ENCODE measurements at places on chromosomes 3 and 15. TPM values are rescaled to one million over a fixed set of nuclear protein-coding genes. Genes with fewer than 3 reads are reported as not detected.

DNA sequence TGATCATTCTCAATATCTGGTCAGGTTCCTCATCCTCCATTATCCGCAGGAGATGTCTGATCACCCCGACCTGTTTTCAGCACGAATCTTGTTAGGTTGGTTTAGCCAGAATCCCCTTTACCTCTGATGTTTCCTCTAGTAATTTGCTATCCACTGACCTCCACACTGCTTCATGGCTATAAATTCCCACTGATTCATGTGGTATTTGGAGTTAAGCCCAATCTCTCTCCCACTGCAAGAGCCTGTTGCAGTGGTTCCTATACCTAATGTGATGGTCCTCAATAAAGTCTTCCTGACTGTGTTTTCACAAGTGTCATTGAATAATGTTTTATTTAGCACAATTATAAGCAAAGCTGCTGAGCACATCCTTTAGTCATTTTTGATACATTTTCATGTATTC lies 124.8 kb upstream of the CNTN3 start:
- DNase-seq, result no peak

DNA sequence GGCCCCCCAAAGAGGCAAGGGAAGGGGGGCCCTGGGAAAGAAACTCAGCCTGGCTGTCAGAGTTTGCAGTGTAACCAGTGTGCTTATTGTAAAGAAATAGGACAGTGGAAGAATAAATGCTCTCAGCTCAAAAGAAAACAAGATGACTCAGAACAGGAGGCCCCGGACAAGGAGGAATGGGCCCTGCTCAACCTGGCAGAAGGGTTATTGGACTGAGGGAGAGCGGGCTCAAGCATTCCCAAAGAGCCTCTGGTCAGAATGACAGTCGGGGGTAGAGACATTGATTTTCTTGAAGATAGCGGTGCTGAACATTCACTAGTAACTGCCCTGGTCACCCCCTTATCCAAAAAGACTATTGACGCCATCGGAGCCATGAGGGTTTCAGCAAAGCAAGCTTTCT lies 100.4 kb upstream of the OSBPL11 start:
- DNase-seq, result no peak

DNA sequence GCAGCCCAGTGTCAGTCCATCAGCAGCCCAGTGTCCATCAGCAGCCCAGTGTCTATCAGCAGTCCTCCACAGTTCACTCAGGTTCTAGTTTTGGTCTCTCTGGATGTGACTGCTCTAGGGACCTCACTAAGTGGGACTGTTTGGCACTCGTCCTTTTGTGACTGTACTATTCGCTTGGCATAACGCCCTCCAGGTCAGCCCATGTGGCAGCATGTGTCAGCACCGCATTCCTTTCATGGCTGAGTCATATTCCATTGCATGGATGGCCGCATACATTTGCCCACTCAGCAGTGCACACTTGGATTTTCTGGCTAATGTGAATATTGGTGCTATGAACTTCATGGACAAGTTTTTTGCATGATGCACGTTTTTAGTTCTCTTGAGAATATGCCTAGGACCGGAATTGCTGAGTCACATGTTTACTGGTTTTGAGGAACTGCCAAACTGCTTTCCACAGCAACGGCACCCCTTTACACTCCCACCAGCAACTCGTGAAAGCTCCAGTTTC lies 16.4 kb downstream of the CHST13 start:
- DNase-seq, result peak; percentile 65

DNA sequence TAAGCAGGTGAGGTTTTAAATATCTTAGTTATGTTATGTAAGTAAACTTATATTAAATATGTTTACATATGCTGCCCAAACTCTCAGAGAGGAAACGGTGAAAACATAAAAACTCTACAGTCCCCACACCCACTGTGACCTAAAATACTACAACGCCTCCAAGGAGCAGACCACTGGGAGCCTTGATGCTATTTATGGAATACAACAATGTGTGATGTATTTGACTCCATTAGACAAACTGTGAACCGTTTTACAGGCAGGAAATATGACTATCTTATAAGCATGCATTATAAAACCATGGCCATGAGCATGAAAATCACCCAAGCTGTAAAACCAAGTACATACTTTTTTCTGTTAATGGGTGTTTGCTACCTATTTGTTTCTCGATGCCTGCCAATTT lies 379.5 kb upstream of the TBL1XR1 start:
- no peak for DNase-seq

GADL1 gene
- polyA plus RNA-seq, result 0.79 TPM

SLC38A3 gene
- 7.4 TPM for polyA plus RNA-seq
